Right ventricle myocardium superior (tissue), 1 donor: ENCODE measurements at places on chromosomes 3 and 15.
A peak's percentile ranks its signal among the peaks of the same experiment; 100 is the strongest.

- peak; percentile 58 for DNase-seq
These were observed 16.5 kb downstream of the VIPR1 start for GRCh38 chr3:42518800-42519567.

- DNase-seq: no peak
These were observed 168.9 kb downstream of the ATP10A start for GRCh38 chr15:25694239-25694584.

DNA sequence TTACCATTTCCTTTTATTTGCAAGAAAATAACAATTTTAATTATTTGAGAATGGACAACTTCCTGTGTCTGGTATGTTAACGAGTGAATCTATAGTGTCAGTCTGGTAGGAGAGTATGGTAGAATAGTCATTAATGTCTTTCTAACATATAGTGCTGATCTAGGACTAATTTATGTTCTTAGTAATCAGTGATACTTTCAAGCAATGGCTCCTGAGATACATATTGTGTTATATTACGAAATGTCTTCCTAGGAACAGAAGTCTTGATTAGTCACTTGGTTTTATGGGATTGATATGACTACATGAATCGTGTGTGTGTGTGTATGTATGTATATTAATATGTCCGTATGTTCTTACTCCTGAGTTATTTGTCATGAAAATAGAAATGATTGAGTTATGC, 66.6 kb upstream of the PAQR5 start:
- no peak for DNase-seq

GRCh38 chr3:59300733-59301132, 250.9 kb upstream of the CFAP20DC start:
- no peak for DNase-seq

DNA sequence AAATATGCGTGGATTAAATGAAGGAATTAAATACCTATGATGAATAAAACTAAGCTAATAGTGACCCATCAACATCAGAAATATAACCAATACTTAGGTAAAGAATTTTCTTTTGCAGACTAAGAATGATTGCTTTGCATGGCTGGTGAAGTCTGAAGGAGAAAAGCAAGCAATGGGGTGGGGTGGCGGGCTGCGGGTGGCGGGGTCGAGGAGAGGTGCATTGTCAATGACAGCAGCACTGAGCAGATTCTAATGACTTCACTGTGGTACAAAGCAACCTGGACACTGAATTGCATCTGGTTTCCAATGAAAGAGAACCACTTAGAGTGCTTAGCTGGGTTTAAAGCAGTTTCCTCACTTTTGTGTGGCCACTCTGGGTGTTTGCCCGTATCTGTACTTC, 171.5 kb upstream of the IL12A start:
- no peak for DNase-seq

- no peak for DNase-seq
These were observed 50.8 kb upstream of the GADL1 start for GRCh38 chr3:30945291-30945690.

- no peak for DNase-seq
These were observed 144.4 kb upstream of the IGF1R start for GRCh38 chr15:98503970-98504369.

DNA sequence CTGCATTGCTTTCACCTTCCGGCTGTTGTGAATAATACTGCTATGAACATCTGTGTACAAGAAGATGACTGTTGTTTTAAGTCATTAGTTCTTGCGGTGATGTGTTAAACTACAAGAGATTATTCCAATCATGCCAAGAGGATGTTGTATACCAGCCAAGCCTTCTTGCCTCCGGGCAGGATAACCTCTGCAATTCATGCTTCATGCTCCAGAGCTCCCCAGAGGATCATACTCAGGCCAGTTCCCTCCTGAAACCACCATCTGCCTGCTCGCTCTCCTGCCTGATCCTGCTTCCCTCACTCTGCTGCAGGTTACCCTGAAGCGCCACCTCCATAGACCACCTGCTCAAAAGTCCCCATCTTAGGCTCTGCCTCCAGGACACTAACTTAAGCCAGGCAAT, 187.1 kb upstream of the PROK2 start:
- DNase-seq: no peak

GRCh38 chr15:48751595-48751994, 59.3 kb downstream of the CEP152 start:
- DNase-seq: no peak

DNA sequence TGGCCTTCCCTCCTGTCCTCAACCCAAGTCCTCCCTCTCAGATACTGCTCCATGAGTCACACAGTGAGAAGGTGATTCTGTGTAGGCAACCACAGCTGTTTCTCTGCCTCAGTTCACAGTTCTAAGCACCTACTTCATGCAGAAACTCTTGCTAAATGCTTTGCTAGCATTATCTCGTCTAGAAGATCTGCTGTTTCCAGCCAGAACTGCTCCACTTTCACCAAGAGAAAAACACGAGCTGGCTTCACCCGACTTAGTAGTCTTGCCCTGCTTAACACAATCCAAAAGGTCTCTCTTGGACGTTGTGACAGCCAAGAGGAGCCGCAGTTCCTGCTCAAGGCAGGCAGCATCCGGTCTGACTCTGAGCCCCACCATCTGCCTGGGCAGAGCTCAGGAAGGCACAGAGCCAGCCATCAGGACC, 272.1 kb downstream of the UACA start:
- no peak for DNase-seq

DNA sequence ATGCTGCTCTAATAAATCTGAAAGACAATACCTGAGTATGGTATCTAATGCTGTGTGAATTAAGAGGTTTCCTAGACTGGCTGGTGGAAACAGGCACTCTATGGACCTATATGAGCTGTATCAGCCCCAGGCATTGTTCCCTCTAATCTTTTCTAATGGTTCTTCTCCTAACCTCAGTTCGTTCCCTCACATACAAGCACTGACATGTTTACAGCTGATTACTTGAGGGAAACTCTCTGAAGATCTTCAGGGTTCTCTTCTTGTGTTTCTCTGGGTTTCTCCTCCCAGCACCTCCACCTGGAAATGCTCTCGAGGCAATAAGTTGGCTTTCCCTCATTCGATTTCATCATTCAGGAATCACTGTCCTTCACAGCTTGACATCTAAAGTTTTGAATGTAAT, 52.9 kb downstream of the KLF15 start:
- no peak for DNase-seq

- DNase-seq: no peak
These were observed 929.2 kb upstream of the CFAP20DC start for GRCh38 chr3:59978979-59979378.

DNA sequence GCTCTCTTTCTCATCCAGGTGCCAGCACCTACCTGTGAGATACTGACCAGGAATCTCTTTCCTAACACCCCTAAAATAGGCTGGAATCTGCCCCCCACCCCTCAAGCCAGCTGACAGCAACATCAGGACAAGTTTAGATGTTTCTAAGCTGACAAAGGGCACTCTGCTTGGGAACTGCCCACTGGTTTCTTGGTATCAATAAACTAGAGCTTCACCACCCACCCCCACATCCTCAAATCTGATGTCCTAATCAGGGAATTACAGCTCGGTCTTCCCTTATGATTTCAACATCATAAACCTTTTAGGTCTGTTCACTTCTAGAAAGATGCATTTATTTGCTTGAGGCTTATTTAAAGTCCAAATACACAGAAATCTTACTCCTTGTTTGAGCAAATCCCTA, 34.7 kb downstream of the CEP19 start:
- no peak for DNase-seq

DNA sequence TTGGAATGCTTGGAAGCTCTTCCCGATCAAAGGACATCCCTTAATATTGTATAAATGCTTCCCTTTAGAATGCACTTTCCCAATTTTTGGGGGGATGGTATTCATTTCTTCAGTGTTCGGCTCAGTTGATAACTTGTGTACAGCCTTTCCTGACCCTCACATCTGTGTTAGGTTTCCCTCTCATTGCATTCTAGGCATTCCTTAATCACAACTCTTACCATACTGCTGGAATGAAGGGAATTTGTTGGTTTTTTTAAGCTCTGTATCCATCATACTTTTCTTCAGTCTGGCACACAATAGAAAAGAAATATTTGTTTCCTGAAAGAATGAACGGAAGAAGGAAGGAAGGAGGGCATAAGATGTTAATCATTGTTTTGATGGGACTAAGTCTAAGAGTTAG, 119.5 kb downstream of the CHST2 start:
- no peak for DNase-seq

DNA sequence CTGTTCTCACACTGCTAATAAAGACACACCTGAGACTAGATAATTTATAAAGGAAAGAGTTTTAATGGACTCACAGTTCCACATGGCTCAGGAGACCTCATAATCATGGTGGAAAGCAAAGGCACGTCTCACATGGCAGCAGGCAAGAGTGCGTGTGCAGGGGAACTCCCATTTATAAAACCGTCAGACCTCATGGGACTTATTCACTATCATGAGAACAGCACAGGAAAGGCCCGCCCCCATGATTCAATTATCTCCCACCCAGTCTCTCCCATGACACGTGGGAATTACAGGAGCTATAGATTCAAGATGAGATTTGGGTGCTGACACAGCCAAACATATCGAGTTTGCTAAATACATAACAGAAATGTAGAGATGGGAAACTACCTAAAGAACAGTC, 39.5 kb upstream of the DGKG start:
- no peak for DNase-seq

DNA sequence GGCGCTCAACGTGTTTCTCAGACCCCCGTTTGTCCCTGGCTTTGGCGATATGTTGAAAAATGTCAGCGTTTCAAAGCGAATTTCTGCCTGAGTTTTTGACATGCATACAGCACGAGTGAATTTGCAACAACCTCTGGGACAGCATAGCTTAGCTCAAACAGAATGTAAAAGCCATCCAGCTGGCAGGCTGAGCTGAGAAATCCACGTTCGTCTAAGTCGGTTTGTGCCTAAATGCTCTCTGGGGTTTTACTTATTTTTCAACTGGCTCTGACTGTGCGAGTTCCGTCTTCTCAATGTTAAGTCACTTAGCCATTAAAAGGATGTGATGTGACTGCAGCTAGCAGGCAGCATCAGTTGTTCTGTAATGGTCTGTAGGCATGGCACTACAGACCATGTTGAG, 243.5 kb upstream of the SLCO3A1 start:
- DNase-seq: no peak

GRCh38 chr3:128560768-128561167, 67.8 kb upstream of the GATA2 start:
- no peak for DNase-seq

GRCh38 chr3:15948388-15948787, 150.6 kb upstream of the ANKRD28 start:
- DNase-seq: no peak

GRCh38 chr15:40104296-40104864, 4.3 kb downstream of the BMF start:
- DNase-seq: no peak

DNA sequence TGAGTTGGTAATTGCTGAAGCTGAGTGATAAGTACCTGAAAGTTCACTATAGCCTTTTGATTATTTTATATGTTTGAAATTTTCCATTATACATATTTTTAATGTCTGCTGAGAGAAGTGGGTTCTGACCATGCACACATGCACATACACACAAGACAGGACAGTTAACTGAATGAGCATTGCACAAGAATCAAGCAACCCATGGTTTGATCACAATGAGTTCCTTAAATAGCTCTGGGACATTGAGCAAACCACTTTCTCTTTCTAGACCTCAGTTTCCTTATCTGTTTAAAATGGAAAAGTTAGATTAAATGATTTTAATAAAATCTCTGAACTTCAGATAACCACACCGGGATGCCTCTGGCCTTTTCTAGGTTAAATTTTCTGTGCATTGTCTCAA, 26.7 kb downstream of the SNTN start:
- no peak for DNase-seq

DNA sequence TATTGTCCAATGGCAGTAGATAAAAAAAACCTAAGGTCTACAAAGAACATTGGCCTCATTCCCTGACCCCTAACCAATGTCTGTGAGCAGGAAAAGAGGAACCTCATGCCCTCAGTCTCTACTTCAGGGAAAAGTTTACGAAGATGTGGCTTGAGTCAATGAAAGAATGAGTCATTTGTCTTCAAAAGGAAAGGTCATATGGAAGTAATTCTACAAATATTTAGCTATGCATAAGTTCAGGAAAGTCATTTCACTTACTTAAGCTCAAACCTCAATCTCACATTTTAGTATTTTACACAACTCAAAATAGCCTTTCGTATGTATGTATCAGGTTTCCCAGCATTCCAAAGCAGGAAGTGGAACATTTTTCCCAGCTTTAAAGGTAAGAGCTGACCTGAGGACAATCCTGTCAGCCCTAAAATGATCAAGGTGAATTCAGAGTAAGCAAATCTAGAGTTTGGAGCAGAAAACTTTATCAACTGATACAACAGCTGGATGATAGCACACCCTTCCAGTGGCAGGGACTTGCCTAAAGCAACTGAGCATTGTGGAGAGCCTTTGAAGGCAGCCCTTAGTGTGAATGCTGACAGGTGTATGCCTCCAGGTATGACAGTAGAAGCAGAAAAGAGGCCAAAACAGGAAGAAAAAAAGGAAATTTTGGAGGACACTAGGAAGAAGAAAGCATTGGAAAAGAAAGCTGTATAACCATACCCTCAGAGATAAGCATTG, 53.9 kb upstream of the ACKR4 start:
- DNase-seq: no peak

DNA sequence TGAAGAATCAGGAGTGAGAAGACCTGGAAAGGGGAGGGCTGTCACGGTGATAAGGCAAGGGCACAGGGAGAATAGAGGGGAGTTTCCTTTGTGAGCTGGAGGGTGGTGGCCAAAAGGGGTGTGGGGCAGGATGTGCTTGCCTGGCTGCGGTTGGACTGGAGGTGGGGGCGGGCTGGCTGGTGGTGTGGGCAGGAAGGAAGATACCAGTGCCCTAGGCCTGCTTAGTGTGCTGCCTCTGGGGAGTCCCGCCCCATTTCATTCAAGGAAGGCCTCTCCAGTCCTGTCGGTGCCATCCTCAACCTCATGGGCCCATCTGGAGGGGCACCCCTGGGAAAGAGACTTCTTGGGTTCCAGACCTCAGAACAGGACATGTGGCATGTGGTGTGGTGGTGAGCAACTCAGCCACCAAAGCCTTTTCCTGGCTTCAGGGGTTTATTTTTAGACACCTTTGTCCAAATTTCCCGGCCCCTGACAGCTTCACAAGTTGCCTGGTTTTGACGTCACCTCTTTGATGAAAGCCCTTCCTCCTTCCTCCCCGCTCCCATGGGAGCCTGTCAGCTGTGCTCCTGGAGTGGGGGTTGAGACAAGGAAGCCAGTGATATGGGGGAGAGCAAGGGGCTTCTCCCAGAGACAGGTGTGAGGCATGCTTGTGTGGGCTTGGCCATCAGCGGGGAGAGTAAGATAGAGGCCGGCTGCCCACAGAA, 15.6 kb downstream of the TEX264 start:
- peak; percentile 80 for DNase-seq

GRCh38 chr15:68621535-68621934, 42.7 kb downstream of the CORO2B start:
- DNase-seq: no peak

GRCh38 chr3:135908225-135908624, 57.3 kb upstream of the PPP2R3A start:
- DNase-seq: no peak

DNA sequence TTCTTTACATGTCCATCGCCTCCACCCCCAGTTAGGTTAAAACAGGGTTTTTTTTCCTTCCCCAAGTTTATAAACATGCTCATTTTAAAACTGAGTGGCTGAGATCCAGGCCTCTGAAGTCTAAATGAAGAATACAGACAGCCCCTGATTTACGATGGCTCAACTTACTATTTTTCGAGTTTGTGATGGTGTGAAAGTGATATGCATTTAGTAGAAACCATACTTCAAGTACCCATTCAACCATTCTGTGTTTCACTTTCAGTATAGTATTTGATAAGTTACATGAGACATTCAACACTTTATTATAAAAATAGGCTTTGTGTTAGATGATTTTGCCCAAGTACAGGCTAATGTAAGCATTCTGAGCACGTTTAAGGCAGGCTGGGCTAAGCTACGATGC, 30.5 kb upstream of the GNB5 start:
- DNase-seq: no peak

- no peak for DNase-seq
These were observed 113.9 kb downstream of the PDE8A start for GRCh38 chr15:85095566-85095965.
